ENCODE measurements at places on chromosomes 1 and 21.

- no peak for DNase-seq
These were observed 73.2 kb downstream of the NKAIN1 start for GRCh38 chr1:31166462-31166861.

- DNase-seq, result no peak
These were observed 2204.3 kb downstream of the MRPL39 start for GRCh38 chr21:23402929-23403520.

DNA sequence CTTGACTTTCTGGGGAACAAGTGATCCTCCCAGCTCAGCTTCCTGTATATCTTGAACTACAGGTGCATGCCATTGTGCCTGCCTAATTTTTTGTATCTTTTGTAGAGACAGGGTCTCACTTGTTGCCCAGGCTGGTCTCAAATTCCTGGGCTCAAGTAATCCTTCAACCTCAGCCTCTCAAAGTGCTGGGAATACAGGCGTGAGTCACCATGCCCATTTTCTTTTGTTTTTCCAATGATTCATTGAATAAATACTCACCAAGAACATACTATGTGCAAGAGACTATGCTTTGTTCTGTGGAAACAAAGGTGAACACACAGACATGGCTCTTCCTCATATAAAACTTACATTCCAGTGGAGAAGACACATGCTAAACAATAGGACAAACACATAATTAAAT is 407.8 kb upstream of the DAB1 start:
- DNase-seq, result no peak

- DNase-seq, result no peak
These were observed 1539.6 kb downstream of the BRINP3 start for GRCh38 chr1:188937965-188938551.

GRCh38 chr1:119981986-119982815 is 85.9 kb upstream of the ADAM30 start:
- DNase-seq, result no peak

DNA sequence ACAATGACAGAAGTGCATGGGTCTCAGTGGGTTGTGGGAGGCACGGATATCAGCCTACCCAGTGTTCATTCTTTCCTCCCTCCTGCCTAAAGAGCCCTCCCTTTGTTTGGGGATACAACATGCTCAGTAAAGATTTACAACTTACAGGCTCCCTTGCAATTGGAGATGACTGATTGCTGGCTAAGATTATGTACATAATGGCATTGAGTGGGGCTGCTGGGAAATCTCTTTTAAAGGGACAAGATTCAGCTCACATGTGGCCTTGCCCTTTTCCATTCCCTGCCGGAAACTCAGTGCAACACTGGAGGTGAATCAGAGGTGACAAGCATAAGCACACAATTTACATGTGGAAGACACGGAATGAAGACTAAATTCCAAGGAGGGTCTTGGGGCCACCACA is 83.7 kb upstream of the CHRM3 start:
- no peak for DNase-seq

GRCh38 chr1:229447809-229448252 is 13.9 kb upstream of the ACTA1 start:
- DNase-seq, result no peak

DNA sequence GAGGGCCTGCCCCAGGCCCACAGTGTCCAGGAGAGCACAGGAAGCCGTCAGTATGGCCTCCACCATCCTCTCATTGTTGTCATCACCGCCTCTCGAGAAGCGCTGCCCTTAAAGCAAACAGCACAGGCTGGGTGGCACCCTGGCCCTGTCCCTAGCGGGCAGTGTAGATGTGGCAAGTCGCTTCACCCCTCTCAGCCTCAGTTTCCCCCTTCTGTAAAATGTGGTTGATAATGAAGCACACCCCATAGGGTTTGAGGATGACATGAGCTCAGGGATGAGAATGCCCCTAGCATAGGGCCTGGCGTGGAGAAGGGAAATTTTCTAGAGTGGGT is 13.4 kb downstream of the PLA2G2F start:
- DNase-seq, result no peak

- no peak for DNase-seq
These were observed 959 bp downstream of the PADI6 start for GRCh38 chr1:17372955-17373354.

DNA sequence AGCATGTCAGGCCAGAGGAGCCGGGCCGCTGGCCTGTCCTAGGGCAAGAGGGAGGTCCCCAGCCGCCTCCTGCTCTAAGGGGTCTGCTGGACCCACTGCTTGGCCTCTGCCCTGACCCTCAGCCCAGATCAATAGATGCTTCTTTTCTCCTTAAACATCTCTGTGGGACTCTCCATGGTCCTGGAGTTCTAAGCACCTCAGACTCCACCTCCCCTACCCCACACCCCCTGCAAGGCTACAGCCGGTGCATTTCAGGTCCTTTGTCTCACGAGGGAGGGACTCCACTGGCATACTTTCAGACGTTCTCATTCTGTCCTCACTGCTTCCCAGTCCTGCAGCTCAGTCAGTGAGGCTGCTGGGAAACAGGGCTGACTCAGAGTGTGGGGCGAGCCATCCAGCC is 11.0 kb downstream of the CNTN2 start:
- DNase-seq, result no peak

GRCh38 chr1:87436534-87436933 is 107.9 kb downstream of the LMO4 start:
- no peak for DNase-seq

DNA sequence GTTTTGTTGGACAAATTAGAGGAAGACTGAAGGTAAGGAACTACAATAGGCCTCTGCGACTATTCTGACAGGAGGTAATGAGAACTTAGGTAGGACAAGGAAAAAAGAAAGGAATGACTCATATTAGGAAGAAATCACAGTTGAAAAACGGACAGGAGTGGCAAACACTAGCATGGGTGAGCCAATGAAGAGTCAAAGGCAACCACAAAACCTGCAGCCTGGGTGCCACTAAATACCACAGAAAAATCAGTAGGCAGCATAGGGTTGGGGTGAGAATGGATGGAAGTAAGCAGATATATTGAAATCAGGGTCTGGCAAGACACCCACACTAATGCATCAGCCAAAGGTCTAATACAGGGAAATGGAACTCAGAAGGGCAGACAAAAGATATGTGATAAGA is 10.0 kb downstream of the RBM34 start:
- DNase-seq, result no peak

DNA sequence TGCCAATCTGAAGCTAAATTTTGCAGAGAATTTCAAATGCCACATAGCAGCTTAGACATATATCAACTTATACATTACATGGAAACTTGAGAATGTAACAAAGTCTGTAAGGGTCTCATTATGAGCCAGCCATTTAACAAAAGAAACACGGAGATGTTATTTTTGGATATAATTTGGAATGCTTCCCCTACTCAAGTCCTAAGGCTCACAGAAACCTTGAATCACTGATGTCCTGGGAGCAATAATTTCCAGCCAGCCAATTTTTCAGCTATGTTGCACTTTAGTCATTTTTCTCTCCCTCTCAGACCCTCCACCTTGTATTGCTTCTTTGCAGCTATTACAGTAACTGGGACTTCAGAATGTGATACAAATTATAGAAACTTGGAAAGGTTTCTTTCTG is 56.9 kb downstream of the EIF2B3 start:
- DNase-seq, result no peak
